ENCODE measurements at places on chromosomes 1 and 21. TPM values are rescaled to one million over a fixed set of nuclear protein-coding genes. Genes with fewer than 3 reads are reported as not detected.

ST6GALNAC5 gene
- total RNA-seq: not detected

MXRA8 gene
- total RNA-seq: 0.97 TPM

IVL gene
- not detected for total RNA-seq

HES2 gene
- not detected for total RNA-seq

FALEC gene
- total RNA-seq: not detected

ESRRG gene
- total RNA-seq: not detected

CC2D1B gene
- 26.5 TPM for total RNA-seq
